ENCODE measurements at places on chromosomes 2 and 18.

- no peak for DNase-seq
Observed at GRCh38 chr2:109998-110397, 63.7 kb upstream of the FAM110C start.

DNA sequence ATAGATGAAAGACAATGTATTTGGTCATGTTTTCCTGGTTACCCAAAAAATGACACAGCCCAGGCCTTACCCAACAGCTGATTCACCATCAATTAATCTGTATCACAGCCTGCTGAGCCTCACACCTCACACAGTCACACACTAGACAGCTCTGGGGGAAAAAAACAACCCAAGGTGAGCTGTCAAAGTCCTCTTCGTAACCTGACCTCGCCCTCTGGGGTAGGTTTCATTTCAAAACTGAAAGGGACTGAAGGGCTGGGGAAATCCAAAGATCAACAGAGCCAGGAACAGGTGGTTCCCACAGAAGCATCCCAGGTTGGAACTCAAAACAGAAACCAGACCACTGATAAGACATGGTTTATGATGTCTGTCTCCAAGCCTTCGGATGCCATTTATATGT is 18.2 kb upstream of the PCBP1 start:
- DNase-seq, result peak; percentile 46

GRCh38 chr2:32485399-32485798 is 128.6 kb downstream of the BIRC6 start:
- DNase-seq, result no peak

- DNase-seq, result peak; percentile 19
Observed at GRCh38 chr2:144759746-144760145, 239.8 kb upstream of the ZEB2 start.

GRCh38 chr2:70946832-70947442 is 11.2 kb downstream of the ATP6V1B1 start:
- peak; percentile 56 for DNase-seq
